ENCODE measurements at places on chromosomes 3 and 15.

DNA sequence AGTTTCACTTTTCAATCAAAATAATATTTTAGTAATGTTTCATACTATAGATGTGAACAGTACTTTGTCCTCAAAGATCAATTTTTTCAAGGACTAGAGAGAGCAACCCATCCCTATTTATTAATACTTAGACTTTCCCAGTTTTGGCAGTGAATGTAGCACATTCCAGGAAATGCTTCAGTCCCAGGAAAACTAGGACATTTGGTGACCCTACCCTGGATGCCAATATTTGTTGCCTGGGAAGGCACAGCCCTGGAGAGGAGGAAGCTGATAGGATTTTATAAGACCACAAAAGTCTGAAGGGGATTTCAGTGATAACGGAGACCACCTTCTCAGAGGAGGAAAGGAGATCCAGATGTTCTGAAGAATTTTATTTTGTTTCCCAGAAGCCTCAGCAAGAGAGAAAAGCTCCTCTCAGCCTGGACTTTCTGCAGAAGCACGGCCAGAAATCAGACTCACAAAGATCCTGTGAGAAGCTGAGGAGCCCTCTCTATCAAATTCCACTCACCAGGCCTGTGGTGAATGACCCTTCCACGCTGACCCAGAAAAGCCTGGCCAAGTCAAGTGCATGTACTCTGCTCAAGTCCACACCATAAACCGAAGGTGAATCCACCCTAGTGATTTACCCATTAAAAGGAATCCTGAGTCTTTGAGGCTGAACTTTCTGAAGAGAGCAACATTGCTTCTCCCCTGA, 87.7 kb upstream of the ABHD17C start:
- DNase-seq: no peak

DNA sequence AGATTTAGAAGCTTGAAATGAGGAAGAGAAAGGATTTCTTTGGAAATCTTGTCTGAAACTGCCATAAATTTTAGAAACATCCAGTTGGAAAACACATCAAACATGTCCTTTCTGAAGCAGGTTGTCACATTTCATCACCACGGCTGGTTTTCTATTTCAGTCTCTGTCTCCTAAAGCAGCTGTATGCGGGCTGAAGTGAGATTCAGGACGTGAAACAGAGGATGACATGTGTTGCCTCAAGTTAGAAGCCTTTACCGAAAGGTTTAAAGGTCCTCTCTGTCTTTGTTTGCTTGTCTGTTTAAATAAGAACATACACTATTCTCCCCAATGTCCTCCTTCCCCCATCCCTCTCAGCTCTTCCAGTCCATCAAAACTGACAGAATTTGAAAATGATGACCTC, 141.9 kb downstream of the SQOR start:
- no peak for DNase-seq

- DNase-seq: no peak
Observed at GRCh38 chr3:96059301-96059700, 755.1 kb upstream of the EPHA6 start.

- no peak for DNase-seq
Observed at GRCh38 chr3:190840146-190840545, 22.3 kb downstream of the GMNC start.

DNA sequence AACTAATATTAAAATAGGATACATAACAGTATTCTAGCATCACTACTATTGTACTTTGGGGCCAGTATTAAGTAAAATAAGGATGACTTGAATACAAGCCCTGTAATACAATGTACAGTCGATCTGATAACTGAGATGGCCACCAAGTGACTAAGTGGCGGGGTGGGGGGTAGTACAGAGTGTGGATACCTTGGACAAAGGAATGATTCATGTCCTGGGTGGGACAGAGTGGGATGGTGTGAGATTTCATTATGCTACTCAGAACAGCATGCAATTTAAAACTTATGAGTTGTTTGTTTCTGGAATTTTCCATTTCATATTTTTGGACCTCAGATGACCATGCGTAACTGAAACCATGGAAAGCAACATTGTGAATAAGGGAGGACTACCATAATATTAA, 46.0 kb downstream of the SLC7A14 start:
- no peak for DNase-seq

- no peak for DNase-seq
Observed at GRCh38 chr3:98596087-98596486, 2.7 kb upstream of the CPOX start.

- no peak for DNase-seq
Observed at GRCh38 chr3:4780545-4780957, 198.7 kb upstream of the BHLHE40 start.

DNA sequence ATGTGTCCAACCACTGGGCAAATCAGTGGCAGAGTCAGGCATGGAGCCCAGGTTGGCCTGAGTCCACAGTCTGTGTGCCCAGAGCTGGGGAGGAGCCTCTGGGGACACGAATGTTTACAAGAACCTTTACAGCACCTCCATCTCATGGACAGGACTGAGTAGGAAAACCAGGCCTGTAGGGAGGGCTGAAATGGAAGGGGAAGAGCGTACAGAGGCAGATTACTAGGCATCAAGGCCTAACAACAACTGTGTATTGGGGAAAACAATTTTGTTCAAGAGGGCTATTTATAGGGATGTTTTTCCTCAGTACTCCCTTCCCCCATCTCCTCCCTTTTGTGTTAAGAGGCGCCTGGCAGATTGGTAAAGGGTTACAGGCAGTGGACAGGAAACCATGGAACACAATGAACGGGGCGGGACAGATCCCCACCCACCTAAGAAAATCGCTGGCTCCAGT, 15.1 kb upstream of the ARHGAP31 start:
- no peak for DNase-seq

DNA sequence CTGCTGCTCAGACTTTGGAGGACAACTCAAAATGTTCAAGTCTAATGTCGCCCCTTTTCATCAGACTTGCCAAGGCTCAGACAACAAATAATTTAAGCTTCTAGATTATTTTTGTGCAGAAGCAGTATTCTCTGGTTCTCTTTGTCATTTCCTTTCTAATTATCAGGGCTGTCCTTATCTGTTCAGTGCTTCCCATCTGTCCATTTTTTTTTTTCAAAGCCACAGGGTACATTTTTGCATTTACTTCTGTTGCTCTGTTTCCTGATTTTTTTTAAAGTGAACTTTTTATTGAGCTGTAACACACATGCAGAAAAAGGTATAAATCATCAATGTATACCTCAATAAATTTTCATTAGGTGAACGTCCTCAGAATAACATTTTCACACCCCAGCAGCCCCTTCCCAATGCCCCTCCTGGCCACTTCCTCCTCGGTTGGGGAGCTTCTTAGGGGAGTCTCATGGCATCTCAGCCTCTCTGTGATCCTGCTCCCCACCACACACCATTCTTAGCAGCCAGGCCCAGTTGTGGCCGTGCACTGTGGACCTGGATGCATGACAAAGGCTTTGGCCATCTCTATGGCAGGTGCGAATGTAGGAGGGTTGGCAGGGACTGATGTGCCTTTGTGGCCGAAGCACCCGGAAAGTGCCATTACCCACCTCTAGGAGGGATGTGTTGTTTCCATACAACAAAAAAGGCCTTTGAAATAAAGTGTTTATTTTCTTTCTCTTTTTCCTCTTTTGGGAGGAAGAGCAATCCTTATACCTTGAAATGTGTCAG, 303.5 kb upstream of the LRRFIP2 start:
- DNase-seq: no peak

DNA sequence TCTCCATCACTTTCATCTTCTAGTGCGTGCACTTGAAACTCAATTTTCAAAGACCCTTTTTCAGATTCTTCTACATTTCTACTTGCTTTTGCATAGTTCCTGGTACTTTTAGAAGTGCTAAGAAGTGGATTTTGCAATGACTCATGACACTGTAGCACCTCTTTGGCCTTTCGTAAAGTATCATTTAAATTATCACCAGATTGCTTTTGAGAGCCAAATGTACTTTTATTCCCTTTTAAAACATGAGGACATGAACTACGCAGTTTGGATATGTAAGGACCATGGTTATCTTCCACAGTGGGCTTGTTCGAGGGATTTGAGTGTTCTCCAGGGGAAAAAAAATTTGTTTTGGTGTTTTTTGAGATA, 40.5 kb downstream of the ZNF106 start:
- DNase-seq: no peak

DNA sequence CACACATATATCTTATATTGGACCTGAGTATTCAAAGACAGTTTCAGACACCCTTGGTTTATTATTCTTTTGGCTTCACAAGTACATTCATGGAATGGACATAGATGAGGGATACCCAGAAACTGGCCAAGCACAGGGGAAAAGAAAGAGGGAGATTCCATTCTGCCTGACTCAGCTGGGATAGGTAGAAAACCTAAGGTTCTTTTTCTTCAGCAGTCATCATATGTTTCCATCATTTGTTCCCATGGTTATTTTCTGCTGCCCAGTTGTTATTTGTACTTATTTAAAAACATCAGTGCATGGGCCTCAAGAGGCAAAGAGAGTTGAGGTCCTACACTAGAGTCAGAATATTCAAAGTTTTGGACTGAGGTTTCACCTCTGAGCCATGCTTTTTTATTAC, 91.8 kb downstream of the FILIP1L start:
- DNase-seq: no peak

- no peak for DNase-seq
Observed at GRCh38 chr3:50390508-50391224, 31.3 kb upstream of the TMEM115 start.

- DNase-seq: no peak
Observed at GRCh38 chr3:86986671-86987420, 4.1 kb downstream of the VGLL3 start.

DNA sequence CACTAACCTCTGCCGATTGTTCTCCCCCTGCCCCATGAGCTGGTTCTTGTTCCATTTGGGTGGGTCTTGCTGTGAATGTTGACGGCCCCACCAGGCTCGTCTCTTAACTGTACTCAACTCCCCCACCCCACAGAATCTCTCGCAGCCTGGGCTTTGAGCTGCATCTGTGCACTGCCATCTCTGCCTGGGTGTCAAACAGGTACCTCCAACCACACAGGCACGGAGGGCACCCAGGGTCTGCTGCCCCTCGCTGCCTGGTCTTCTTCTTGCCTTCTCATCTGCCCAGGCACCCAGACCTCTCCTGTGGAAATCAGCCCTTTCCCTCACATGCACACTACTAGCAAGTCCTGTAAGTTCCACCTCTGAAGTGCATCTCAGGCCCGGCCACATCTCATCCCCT, 10.1 kb downstream of the TLR9 start:
- no peak for DNase-seq

- DNase-seq: no peak
Observed at GRCh38 chr15:29135309-29135657, 134.3 kb downstream of the NSMCE3 start.

- DNase-seq: no peak
Observed at GRCh38 chr3:30810625-30811024, 83.8 kb downstream of the GADL1 start.

DNA sequence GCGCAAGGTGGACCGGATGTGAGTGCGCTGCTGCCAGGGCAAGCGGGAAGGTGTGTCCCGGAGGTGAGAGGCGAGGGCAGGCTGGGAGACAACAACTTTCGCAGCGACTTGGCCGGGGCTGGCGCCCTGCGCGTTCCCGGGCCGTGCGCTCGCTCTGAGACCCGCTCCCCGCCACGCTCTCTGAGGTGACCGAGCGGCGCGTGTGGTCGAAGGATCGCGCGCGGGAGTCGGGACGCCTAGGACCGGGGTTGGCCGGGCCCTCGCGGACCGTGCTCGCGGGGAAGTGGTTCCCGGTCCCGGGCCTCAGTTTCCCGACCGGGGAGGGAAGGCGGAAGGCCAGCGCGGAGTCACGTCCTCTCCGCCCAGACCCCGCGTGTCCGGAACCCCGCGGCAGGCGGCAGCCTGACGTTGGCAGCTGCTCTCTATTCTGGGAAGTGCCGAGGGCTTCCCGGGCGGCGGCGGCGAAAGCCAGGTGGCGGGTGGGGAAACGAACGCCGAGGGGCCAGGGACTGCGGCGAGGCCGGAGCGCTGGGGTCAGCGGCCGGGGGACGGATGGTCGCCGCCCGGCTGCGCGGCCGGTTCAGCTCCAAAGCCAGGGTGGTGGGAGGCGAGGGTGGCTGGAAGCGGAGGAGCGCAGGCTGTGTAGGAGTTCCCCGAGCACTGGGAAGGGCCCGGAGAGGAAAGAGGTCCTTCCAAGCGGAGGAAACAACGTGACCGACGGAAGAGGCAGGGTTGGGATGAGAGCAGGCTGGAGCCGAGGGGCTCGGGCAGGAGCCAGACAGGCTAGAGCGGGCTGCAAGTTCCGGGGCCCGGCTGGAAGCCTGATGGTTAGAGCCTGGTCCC, 1.0 kb upstream of the IGF2BP2 start:
- DNase-seq: no peak

- no peak for DNase-seq
Observed at GRCh38 chr3:171846597-171846996, 3.4 kb downstream of the TMEM212 start.

- DNase-seq: no peak
Observed at GRCh38 chr3:32181365-32181764, 57.1 kb upstream of the CMTM8 start.

DNA sequence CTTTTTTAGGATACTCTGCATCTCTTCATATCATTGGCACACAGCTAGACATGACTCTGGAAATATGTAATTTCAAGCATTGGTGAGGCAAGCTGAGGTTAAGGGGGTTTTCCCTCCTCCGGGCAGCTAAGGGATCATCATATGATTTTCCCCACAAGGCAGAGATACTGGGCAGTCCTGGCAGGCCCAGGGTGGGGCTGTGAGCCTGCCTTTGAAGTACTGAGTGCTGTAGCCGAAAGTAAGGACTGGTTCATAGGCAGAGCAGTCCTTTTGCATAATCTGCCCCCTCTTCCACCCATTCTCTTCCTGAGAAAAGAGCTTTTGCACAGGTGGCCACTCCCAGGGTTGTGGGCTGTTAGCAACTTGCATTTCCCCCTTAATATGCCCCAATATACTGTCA, 168.8 kb upstream of the MANF start:
- no peak for DNase-seq

DNA sequence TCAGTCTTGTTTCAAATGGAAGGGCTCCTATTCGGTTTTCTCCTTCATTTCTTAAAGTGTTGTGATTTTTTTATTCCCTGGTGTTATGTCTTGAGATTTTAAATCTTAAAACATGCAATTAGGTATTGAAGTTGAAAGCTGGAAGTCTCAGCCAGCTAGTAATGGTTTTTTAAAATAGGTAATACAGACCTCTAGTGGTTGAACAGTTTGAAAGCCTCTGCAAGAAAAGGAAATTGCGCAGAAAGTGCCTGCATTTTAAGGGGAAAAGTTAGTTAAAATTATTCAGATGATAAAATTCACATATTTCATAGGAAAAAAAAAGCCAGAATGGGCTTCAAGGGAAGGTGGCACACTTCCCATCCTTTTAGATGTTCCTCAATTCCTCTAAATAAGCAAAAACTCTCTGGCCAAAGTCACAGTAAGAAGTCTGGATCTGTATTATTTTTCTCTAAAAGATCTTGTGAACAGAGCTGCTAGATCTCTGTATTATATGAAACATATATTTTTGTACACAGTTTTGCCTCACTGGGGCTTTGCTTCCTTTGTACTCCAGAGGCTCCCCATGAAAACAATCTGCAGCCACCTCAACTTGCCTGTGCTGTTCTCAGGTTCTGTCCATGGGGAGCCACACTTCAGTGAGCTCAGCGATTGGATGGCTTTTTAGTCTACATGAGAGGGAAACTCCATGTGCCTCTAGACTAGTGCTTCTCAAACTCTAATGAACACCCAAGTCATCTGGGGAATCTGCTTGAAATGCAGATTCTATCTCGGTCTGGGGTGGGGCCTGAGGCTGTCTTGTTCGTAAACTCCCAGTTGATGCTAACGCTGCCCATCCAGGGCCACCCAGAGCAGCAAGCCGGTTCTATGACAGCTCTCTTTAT, 21.5 kb downstream of the AGTR1 start:
- DNase-seq: no peak

- DNase-seq: no peak
Observed at GRCh38 chr3:176562331-176562730, 635.0 kb downstream of the TBL1XR1 start.
